ENCODE measurements at places on chromosomes 5 and 9. TPM values are rescaled to one million over a fixed set of nuclear protein-coding genes. Genes with fewer than 3 reads are reported as not detected.

DNA sequence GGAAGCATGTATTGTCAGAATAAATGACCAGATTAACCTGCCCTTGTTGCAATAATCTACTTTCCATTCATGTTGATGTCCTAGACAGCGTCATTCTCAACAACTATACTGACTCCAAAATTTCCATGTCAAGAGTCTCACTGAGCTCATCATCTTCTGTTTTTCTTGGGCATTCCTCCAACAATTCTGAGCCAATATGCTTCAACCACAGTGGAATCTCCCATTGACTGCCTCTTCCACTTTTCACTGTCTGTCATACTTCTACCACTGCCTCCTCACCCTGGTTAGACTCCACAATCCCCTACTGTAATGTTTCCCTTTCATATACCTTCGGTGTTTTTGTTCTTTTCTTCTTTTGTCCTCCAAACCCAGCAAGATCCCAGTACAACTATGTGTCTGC is 162.8 kb downstream of the TLE1 start:
- H3K4me1 ChIP-seq = no peaks in the 10 kb centered on the region
- no peaks in the 10 kb centered on the region for H3K27me3 ChIP-seq
- no peak overlapping the region for H3K4me3 ChIP-seq
- no peaks in the 10 kb centered on the region for H3K36me3 ChIP-seq
- H3K27ac ChIP-seq = no peak overlapping the region

DNA sequence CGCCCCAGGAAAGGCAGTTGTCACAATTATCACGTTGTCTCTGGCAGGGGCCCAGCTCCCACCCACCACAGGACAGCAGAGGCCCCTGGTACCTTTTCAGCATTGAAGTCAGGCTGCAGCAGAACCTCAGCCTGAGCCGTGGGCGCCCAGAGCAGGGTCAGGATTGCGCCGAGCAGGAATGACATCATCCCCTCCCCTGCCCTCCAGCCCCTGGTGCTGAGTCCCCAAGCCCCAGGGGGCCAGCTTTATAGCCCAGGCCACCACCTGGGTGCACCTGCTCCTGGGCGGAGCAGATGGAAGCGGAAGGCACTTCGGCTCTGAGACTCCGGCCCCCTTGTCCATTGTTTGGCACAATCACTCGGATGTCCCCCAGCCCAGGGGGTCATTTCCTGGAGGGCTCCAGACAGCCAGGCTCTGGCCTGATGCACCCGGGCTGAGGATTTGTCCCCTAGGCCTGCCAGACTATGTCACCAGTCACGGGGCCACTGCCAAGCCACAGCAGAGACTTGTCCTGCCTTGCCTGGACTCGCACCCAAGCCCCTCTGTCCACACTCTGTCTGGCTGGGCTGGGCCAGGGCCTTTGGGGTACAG is at the start of gene LCN15:
Gene LCN15 (minus strand): TSS at position 218 of the 591 bp plus-strand sequence. CDS start 30 bp downstream, at position 188.
- H3K4me1 ChIP-seq = peaks cover 13% of the 10 kb centered on the region
- H3K27ac ChIP-seq = no peak within 1 kb of the TSS
- H3K36me3 ChIP-seq = no peaks in the 10 kb centered on the region
- DNase-seq = no peak
- H3K4me3 ChIP-seq = no peak within 1 kb of the TSS
- H3K27me3 ChIP-seq = no peaks in the 10 kb centered on the region

DNA sequence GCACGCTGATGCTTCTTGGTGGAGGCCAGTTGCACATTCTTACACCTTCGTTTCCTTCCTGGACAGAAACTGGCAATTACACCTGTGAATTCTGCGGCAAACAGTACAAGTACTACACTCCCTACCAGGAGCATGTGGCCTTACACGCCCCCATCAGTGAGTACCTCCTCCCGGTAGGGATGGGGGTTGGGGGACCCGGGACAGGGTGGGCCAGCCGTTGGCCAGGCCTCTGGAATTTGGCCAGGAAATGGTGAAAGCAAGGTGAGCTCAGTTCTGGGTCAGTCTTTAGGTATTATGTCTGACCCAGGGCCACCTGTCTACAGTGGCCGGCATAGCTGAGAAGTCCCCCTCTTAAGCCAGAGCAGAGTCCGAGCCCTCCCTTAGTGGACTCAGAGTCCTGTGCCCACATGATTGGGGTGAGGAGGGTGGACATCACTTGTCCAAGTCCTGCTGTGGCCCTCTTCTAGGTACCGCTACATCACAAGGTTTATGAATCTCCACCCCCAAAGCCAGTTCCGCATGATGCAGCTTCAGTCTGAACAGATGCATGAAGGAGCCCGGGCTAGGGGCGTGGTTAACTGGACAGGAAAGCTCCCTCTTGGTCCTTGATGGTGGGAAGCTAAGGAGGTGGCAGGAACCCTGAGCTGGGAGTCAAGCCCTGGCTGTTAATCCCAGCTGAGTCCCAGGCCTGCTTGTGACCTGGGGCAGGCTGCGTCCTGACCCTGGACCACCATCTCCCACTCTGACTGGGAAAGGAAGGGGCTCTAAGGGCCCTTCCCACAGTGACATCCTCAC is 61.3 kb downstream of the AMBP start:
- no peaks in the 10 kb centered on the region for H3K4me1 ChIP-seq
- H3K27ac ChIP-seq = no peak overlapping the region

- no peak overlapping the region for H3K27ac ChIP-seq
- H3K4me1 ChIP-seq = no peaks in the 10 kb centered on the region
- H3K36me3 ChIP-seq = no peaks in the 10 kb centered on the region
- no peak for DNase-seq
- H3K27me3 ChIP-seq = no peaks in the 10 kb centered on the region
- no peak overlapping the region for H3K4me3 ChIP-seq
Observed at GRCh38 chr5:62199792-62200716, 106.0 kb upstream of the KIF2A start.

DNA sequence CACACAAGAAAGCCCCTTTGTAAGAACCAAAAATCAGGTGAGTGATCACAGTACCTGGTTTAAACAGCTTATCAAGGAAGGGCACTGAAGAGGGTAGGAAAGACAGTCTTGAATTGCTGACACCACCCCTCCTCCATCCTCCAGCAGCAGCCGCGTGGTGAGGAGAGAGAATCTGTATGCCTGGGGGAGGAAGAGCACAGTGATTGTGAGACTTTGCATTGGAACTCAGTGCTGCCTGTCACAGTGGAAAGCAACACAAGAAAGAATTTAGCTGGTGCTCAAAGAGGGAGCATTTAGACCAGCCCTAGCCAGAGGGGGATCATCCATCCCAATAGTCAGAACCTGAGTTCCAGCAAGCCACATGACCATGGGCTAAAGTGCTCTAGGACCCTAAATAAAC is 11.6 kb upstream of the STX17 start:
- H3K27me3 ChIP-seq = no peaks in the 10 kb centered on the region
- no peak for DNase-seq
- H3K4me3 ChIP-seq = no peak overlapping the region
- H3K4me1 ChIP-seq = no peaks in the 10 kb centered on the region
- H3K36me3 ChIP-seq = no peaks in the 10 kb centered on the region

- no peak for DNase-seq
- H3K4me1 ChIP-seq = no peaks in the 10 kb centered on the region
- no peaks in the 10 kb centered on the region for H3K36me3 ChIP-seq
- no peak overlapping the region for H3K27ac ChIP-seq
Observed at GRCh38 chr5:83253720-83254119, 176.4 kb downstream of the XRCC4 start.

- no peak overlapping the region for H3K27ac ChIP-seq
- no peaks in the 10 kb centered on the region for H3K4me1 ChIP-seq
- H3K27me3 ChIP-seq = no peaks in the 10 kb centered on the region
- H3K36me3 ChIP-seq = no peaks in the 10 kb centered on the region
- no peak overlapping the region for H3K4me3 ChIP-seq
Observed at GRCh38 chr9:117616431-117616831, 87.8 kb upstream of the TLR4 start.

DNA sequence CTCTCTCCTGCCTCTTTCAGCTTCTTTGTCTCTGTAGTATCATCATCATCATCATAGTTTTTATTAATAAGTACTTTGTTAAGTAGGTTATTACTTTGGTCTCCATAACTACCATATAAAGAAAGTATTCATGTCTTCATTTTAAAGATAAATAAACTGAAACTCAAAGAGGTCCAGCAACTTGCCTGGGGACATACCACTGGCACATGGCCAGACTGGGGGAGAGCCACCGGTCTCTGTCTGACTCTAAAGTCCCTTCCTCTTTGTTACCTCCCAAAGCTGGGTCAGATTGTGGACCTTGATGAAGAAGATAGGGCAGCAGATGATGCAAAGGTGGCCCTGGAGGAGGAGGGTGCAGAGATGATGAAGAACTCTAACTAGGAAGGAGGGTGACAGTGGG is 8.5 kb downstream of the CDX1 start:
- peaks cover 4% of the 10 kb centered on the region for H3K27me3 ChIP-seq
- H3K36me3 ChIP-seq = no peaks in the 10 kb centered on the region
- H3K27ac ChIP-seq = no peak overlapping the region
- no peaks in the 10 kb centered on the region for H3K4me1 ChIP-seq
- H3K4me3 ChIP-seq = no peak overlapping the region
- DNase-seq = no peak

DNA sequence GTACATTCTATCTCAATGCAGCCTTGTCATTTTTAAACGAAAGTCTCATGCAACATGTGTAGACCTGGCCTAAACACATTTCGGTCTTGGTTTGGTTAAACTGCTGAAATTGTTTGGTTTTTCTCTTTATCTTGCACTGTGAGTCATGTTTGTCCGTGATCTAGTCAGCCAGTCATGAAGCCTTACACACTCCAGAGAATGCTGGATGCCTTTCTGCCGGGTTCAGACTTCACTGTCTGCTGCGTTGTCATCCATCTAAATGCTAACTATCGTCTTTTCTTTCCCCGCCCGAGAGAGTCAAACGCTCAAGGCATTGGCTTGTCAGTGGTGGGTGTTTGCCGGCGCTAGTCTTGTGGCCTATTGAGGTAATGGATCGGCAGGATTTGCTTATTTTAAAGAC is 1194.6 kb upstream of the WWC1 start:
- no peaks in the 10 kb centered on the region for H3K27me3 ChIP-seq
- H3K4me1 ChIP-seq = no peaks in the 10 kb centered on the region
- no peaks in the 10 kb centered on the region for H3K36me3 ChIP-seq

GRCh38 chr5:111806753-111807152 is 49.8 kb upstream of the NREP start:
- H3K27me3 ChIP-seq = no peaks in the 10 kb centered on the region
- H3K27ac ChIP-seq = no peak overlapping the region
- H3K36me3 ChIP-seq = no peaks in the 10 kb centered on the region

DNA sequence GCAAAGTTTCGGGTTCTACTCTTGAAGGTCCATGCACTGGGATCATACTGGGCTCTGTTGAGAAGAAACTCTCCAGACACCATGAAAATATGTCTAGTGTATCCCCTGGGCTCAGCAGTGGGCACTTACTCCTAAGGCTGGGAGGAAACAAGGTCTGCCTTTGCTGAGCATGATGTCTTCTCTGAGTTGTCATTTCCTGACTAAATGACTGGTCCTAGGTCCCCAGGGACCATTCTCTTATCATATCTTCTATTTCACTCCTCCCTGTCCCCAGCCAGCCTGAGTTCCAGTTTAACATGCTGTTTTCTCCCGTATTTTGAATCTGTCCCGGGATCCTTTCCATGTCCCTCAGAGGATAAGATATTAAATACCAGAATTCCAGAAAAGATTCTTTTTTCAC is 225.4 kb downstream of the MTRR start:
- no peaks in the 10 kb centered on the region for H3K4me1 ChIP-seq
- H3K36me3 ChIP-seq = no peaks in the 10 kb centered on the region
- H3K27ac ChIP-seq = no peak overlapping the region
- H3K27me3 ChIP-seq = no peaks in the 10 kb centered on the region
- no peak for DNase-seq

- H3K4me3 ChIP-seq = no peak overlapping the region
- H3K27me3 ChIP-seq = no peaks in the 10 kb centered on the region
Observed at GRCh38 chr9:16459421-16460148, 410.9 kb downstream of the BNC2 start.

DNA sequence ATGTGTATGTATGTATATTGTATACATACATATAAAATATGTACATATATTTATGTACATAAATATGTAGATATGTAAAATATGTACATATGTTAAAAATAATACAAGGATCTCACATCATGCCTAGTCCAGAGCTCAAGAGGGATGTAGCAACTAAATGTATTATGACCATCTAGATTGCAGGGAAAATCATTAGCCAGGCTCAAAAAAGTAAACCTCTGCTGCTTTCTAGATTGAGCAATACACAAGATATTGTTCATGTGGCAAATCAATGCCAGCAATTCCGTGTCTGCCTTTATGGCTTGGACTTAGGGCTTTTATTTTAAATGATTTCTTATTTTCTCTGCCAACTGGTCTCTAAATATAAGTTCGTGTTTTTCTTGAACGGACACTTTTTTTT is 65.2 kb downstream of the RAI14 start:
- H3K27ac ChIP-seq = no peak overlapping the region
- H3K4me1 ChIP-seq = peaks cover 14% of the 10 kb centered on the region
- no peak overlapping the region for H3K4me3 ChIP-seq

FIBCD1 gene
- 6.1 TPM for total RNA-seq

NMUR2 gene
- total RNA-seq = not detected

PCDHB15 gene
- total RNA-seq = 3.9 TPM

Measured in H1 (cell line).